ENCODE measurements at places on chromosomes 5 and 9.

DNA sequence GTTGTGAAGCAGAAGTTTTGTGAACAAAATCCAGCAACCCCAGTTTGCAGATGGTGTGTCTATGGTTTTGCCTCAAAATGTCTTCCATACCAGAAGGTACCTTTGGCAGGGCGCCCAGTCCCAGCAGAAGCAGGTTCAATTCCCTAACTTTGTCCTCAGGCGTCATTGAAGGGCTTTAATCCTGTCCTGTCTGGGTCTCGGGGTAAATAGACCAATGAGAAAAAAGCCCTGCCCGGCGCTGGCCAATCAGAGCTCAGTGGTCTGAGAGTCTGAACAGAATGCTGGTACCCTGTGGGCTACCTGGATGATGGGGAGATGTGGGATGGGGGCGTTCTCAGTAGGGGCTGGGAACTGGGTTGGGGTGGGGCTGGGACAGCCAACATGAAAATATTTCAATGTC, 6.2 kb upstream of the ST6GALNAC4 start:
- no peak for DNase-seq

DNA sequence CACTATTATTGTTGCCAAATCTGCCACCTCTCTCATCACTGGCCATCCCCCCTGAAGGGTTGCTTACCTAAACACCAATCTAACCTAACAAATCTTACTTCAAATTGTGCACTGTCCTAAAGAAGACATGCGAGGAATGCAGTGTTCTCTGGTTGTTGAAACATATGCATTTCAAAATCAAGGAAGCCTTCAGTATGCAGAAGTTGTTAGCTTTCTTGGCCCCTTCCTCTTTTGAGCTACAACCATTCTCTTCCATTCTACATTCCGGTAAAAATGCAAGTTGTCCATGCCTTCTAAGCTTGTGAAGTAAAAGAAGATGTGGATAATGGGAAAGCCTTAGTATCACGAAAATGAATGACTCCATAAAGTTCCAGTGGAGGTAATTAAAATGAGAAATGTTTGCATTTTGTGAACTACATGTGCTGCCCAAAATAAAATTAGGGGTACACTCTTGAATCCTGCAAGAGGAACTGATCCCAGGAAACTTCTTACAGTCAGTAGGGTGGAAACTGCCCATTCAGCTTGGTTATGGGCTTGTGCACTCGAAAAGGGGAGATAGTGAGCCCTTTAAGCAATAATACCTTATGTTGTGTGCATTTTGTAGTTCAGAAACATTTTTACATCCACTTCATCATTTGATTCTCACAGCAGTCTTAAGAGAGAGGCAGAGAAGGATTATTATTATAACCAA, 77.6 kb upstream of the ADRB2 start:
- DNase-seq: no peak

DNA sequence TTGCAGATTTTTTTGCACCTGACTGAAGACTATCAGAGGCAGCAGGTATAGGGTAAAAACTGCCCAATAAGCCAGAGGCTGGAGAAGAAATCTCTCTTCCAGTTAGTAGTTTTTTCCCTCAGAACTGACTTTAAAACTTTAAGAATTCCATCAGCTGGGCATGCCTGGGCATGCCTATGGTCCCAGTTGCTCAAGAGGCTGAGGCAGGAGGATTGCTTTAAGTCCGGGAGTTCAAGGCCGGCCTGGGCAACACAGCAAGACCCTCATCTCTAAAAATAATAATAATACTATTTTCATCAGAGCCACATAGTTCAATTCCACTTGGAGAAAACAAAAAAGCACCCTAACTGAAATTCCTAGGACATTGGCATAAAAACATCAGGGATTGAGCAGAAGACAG, 30.3 kb downstream of the SUSD1 start:
- peak; percentile 12 for DNase-seq

DNA sequence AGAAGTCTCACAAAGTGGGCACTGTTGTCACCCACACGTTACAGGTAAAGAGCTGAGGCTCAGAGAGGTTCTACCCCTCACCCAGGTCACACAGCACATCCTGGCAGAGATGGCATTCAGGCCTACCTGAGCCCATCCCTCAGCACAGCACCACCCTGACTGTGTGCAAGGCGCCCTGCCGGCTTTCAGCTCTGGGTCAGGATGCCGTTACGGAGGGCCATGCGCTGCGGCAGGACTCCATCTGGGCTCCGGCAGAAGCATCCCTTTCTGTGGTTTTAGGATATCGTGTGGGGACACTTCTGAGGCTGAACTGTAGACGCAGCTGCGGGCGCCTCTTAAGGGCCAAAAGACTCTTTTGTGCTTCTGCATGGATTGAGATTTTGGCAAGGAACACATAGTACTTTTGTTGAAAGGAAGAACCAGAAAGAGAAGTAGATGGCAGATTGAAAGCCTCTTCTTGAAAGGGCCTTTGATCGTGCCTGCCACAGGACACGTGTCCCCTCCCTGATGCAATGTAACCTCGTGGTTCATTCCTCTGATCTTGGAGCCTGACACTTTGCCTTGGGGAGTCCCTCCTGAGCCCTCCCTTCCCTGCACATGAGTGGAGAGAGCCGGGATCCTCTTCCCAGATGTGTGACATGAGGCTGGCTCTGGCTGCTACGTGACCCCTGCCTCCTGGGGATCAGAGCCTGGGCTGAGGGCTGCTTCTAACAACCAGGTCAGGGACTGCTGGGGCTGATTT, 31.3 kb downstream of the USP20 start:
- DNase-seq: no peak

GRCh38 chr5:168603746-168604145, 24.6 kb upstream of the PANK3 start:
- DNase-seq: peak; percentile 12

DNA sequence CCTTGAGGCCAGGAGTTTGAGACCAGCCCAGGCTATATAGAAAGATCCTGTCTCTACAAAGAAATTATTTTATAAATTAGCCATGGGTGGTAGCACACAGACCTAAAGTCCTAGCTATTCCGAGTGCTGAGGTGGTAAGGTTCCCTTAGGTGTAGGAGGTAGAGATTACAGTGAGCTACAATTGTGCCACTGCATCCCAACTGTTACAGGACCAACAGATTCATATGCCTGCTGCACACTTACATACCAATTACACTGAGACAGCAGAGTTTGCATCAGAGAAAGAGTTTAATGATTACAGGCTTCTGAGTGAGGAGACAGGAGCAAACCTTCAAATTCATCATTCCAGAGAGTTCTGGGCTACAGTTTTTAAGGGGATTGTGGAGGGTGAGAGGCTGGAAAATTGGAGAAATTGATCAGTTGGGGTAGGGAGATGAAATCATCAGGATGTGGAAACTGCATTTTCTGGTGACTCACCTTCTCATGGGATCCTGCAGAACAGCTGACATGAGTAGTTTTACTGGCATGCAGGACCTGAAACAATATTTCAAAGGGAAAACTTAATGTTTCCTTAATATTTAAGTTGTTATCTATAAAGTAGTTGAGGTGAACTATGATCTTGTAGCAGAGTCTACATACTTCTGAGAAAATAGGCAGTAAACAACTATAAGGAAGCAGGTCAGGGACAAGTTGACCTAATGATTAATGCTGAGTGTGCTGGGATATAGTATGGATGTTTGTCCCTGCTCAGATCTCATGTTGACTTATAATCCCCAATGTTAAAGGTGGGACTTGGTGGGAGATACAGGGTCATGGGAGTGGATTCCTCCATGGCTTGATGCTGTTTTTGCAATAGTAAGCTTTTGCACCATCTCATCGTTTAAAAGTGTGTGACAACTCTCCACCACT, 54.7 kb downstream of the ANXA2R start:
- DNase-seq: peak; percentile 65

- peak; percentile 14 for DNase-seq
Observed at GRCh38 chr5:96870094-96871026, 5.9 kb upstream of the ERAP2 start.

GRCh38 chr9:95750725-95751519, 124.6 kb upstream of the ERCC6L2 start:
- DNase-seq: no peak

Measured in EH (cell line).